Endothelial cell of umbilical vein (primary cell): ENCODE measurements at places on chromosomes 1 and 21. TPM values are rescaled to one million over a fixed set of nuclear protein-coding genes. Genes with fewer than 3 reads are reported as not detected.

DNA sequence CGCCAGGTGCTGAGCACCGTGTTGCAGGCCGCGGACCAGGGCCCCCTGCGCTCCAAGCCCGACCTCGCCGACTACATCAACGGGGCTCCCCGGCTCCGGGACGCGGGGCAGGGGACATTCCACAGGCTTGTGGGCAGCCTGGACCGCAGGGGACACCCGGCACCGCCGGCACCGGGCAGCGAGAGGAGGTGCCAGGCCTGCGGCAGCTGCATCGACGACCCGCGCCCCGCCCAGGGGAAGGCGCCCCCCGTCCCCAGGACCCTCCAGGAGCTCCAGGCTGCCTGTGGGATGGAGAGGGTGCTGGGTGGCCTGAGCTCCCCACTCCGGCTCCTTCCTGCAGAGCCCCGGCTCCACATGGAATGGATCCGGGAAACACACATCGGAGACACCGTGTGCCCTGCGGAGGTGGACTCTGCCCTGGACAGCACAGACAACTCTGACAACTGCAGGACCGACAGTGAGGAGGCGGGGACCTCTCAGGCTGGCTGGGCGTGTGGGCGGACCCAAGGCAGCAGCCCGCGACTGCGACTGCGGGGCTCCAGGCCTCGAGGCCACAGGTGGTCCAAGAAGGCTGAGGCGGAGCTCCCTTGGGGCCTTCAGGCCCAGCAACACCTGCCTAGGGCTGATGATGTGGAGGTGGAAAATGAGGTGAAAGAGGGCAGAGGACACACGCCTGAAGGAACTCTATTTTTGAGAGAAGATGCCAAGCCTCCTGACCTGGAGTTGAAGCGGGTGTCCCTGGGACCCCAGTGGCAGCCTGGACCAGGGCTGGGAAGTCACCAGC is 22.8 kb downstream of the KIAA1614 start:
- no peak for DNase-seq

Gene GPX7
- 8.9 and 26.3 TPM in 2 replicates for total RNA-seq

DNA sequence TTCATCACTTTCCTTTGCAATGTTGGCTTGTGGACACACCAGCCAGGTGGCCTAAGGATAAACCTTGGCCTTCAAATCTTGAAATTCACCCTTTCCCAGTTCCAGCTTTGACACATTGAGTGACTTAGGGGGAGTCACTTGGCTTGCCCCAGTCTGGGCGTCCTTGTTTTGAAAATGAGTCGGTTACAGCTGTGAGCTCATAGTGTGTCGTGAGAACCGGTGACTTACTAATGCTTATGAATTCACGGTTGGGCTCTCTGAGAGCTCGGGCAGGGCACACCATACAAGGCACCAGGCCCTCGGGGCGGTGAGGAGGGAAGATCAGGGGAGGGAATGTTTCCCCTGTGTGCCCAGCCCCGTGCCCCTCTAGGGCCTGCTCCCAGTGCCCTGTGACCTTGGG is 126.9 kb upstream of the TMPRSS2 start:
- no peak for DNase-seq

DNA sequence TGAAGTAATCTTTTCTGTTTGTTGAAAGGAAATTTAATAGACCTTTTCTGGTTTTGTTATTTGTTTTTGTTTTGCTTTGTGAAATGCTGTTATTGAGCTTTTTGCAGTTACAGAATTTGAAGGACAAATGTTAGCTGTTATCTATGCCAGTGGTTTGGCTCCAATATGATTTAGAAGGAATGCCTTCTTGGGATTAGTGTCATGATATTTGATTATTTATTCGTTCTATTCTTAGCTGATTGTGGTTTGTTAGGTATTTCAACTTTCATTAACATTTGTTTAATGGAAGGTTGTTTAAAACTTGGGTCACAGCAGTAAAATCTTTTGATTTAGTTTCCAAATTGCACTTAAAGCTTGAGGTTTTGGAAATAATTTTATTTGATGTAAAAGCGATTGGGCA is 33.5 kb downstream of the ADGRL2 start:
- peak; percentile 4 for DNase-seq

DNA sequence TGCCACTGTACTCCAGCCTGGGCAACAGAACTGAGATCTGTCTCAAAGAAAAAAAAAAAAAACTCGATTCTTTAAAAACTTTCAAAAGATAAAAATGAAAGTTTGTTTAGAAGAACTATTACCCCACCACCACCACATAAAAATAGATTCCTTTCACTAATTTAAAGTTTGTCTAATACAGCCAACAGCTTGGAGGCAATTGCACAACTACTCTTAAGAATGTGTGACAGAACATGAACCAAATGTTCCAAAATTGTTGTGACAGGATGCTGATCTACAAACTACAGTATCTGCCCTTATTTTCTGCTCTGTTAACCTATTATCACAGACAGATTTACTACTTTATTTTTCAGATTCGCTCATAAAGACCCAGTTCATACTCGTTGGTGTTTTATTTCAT is 5.5 kb upstream of the TGFBR3 start:
- DNase-seq: no peak

Gene KRTAP12-2
- total RNA-seq: not detected in 2 replicates

DNA sequence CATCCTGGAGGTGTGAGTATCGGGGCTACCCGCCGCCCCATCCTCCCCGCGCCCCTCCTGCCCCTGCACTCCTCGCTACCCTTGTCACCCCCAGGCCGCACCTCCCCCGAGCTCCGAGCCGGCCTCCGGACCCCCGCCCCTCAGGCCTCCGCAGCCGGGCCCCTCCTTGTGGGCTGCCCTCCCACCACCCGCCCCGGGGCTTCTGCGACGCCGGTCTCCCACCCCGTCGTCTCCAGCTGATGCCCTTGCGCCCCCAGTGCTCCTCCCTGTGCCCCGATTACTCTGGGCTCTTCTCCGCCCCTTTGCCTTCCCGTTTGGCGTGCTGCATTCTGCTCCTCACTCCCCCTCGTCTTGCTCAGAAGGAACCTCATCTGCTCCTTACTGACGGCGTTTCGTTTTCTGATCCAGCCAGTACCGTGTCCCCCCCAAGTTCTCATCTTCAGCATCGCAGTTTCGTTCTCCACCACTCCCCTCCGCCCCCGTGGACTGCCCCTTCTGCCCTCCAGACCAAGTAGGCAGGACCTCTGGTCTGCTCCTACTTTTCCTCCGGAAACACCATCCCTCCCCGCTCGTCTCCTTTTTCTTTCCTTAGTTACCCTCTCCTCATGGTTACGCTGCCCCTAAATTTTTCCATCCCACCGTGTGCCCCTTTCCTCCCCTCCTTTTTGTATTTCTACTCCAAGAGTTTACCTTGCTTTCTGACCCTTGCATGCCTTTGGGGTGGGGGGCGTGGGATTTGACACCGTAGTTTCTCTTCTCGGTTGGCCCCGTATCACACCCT is 841 bp downstream of the SNX27 start:
- DNase-seq: peak; percentile 34

GRCh38 chr1:239224100-239224499 is 162.3 kb upstream of the CHRM3 start:
- DNase-seq: no peak

DNA sequence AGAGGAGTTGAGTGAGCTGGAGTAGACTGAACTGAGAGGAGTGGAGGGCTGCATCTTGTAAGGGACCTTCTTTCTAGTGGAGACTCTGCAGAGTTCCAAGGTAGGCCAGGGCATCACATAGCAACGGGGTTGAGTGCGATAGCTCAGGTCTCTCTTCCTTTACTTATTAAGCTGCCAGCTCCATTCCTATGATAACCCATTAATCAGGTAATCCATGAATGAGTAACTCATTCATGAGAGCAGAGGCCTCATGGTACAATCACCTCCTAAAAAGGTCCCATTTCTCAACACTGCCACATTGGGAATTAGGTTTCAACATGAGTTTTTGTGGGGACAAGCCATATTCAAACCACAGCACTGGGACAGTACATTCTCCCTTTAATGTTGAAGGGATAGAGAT is 21.3 kb downstream of the VN1R5 start:
- no peak for DNase-seq

- DNase-seq: no peak
Observed at GRCh38 chr1:19454265-19455146, 30.8 kb downstream of the CAPZB start.

DNA sequence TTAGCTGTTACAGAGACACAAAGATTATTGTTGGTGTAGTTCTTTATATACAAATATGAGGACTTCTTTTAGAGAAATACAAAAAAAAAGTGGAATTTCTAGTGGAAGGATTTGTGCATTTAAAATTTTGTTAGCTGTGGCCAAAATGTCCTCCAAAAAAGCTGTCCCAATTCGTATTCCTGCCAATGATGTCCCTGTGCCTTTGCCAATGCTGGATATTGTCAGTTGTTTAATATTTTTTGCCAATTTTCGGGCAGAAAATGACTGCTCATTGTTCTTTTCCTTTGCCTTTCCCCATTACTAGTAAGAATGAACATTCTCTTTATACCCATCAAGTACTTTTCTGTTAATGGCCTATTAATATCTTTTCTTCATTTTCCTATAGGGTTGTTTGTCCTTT is 110.0 kb upstream of the HOOK1 start:
- no peak for DNase-seq

DNA sequence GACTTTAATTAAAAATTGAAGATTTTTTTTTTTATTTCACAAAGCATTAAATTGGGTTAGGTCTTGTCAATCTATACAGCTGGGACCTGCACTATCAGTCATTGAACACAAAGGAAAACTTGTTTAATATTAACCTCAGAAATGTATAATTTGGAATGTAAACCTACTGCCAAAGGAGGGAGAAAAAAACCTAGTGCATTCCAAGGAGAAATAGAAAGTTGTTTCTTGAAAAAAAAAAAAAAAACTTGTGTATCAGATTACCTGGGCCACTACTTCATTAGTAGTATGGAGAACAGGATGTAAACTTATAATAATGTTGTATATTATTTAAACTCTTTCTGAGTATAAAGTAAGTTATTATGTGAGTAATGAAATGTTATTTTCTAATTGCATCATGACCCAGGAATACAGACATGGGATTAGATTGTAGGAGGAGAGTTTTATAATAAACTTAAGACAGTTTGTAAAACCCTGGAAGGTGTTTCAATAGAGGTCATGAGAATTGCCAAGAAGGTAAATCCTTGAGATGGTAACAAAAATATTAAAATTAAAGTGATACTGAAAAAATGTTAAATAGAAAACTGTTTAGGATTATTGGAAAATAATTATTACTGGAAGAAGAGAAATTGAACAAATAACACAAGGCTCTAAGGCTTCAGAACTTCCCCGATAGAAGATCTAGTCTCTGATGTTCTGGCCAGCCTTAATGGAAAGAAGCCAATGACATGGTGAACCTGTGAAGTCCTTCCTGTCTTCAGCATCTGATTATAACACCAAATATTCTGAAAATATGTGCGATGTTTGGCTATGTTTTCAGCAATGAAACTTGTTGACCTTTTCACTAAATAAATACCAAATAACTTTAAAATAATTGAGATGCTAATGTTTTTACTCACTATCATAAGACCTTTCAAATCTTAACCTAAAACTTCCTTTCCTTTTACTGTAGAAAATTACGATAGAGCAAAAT is 412.8 kb upstream of the LYPLAL1 start:
- DNase-seq: no peak

DNA sequence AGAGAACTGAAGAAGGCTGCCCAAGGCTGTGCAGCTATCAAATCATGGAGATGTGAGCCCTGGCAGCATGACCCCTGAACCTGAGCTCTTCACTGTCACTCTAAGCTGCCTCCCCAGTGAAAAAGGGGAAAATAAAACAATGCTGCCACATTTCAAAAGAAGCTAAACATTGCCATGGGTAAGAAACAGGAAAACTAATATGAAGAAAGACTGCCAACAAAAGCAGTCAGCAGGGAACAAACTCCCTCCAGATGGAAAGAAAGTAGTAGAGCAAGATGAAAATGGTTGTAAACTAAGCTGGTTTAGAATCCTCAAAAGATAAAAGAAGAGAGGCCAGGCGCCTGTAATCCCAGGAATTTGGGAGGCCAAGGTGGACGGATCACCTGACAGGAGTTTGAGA is 36.2 kb upstream of the CSF1 start:
- DNase-seq: peak; percentile 36
